ENCODE measurements at places on chromosomes 12 and 14. TPM values are rescaled to one million over a fixed set of nuclear protein-coding genes. Genes with fewer than 3 reads are reported as not detected.

The TESPA1 gene
- total RNA-seq, result not detected

The CLECL1 gene
- not detected for total RNA-seq

The HOXC9 gene
- 13.7 TPM for total RNA-seq

The SLC6A15 gene
- 4.0 TPM for total RNA-seq

The RERG gene
- total RNA-seq, result 0.26 TPM

All from A549 treated with AZD2906 at 1 μM for 4 hours (cell line).